ENCODE measurements at places on chromosomes 16 and 17. TPM values are rescaled to one million over a fixed set of nuclear protein-coding genes. Genes with fewer than 3 reads are reported as not detected.

TBC1D3L gene
- 61.8 TPM for total RNA-seq

FADS6 gene
- total RNA-seq: 0.42 TPM

ELP5 gene
- total RNA-seq: 45.0 TPM

ABCC11 gene
- 0.91 TPM for total RNA-seq

MED31 gene
- total RNA-seq: 18.2 TPM

DNA sequence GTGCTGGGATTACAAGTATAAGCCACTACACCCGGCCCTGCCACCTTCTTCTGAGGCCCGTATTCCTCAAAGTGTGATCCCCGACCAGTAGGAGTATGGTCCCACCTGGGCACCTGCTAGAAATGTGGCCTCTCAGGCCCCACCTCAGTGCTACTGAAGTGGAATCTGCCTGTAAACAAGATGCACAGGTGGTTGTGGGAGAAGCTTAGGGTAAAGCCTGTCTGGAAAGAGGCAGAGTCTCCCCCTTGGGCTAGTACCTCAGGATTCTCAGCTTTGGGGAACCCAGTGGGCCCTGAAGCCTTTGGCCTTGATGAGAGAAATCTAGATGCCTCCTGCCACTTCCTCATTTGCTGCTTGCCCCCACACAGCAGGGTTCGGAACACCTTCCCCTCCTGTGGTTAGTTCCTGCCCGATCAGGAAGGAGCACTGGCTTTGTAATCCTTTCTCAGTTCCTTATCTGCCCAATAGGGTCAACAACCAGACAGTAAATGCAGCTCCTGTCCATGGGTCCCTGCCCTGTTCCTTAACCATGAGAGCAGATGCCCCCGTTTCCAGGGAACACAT lies 25.2 kb downstream of the TK2 start:
- DNase-seq: no peak

DNA sequence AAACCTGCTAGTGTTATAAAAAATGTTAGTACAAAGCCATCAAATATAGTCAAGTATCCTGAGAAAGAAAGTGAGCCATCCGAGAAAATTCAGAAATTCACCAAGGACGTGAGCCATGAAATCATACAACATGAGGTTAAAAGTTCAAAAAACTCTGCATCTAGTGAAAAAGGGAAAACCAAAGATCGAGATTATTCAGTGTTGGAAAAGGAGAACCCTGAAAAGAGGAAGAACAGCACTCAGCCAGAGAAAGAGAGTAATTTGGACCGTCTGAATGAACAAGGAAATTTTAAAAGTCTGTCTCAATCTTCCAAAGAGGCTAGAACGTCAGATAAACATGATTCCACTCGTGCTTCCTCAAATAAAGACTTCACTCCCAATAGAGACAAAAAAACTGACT lies 31.7 kb downstream of the RBBP6 start:
- no peak for DNase-seq

GRCh38 chr16:14121872-14122271 lies 50.8 kb downstream of the MRTFB start:
- DNase-seq: no peak

GRCh38 chr17:80195141-80195540 lies 25.0 kb downstream of the SGSH start:
- DNase-seq: no peak

DNA sequence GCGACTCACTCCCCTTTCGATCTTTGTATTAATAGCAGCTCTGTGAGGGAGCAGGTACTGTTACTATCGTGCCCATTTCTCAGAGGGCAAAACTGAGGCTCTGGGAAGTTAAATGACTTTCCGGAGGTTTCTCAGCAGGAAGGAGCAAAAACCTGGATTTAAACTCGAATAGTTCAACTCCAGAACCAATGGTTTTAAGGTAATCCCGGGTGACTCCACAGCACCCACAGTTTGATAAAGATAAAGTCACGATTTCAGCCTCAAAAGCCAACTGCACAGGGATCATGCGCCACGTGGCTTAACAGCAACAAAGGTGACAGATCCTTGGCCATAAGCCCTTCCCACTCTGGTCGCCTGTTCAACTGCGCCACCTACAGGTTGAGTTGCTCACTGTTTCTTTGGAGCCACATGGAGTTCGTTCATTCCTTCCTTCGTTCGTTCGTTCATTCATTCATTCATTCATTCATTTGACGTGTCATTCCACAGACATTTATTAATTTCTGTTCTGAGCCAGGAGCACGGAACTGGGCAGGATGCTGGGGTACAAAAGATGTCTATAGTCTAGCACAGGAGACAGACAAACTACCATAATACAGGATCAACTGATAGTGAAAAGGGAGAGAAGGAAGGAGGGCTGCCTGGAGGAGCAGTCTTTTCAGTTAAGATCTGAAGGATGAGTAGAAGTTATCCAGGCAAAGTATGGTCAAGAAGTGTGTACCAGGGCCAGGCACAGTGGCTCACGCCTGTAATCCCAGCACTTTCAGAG lies 134.8 kb downstream of the HS3ST2 start:
- peak; percentile 17 for DNase-seq

- no peak for DNase-seq
These were observed 83.0 kb downstream of the WWP2 start for GRCh38 chr16:69845181-69845580.

Data from progenitor cell of endocrine pancreas (in vitro differentiated cells).